ENCODE measurements at places on chromosomes 12 and 14.

DNA sequence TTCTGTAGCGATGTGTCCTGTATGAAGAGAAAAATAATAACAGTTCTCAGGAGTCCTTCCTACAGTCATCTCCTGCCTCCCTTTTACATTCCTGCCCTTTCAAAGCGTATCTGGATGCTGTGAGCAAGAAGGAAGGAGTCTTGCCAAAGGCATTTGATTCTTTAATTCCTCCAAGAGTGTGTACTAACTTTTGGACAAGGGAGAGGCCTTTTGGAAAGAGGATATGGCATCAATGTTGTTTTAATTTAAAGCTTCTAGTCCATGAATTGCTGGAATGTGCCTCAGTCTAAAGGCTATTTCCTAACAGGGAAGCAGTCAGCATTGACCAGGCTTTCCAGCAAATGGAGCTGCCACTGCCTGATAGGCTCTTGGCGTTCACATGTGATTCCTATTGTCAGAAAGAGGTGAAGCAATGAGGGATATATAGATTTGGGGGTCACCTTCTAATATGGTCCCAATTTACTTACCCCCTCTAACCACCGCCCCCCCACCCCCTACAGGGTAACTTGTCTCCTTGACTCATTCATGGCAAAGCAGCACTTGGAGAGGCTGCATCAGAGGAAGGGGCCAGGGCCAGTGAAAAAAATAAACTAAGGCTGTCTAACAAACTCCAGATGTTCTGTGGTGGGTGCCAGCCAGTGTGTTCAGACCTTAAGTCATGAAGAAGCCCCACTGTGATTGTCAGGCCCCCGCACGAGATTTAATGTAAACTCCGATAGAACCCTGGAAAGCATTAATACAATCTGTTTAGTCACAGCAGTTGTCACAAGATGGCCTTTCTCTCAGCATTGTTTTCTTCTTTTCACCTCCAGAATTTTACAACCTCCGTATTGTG is 220.3 kb downstream of the FBXL14 start:
- peak; percentile 92 for DNase-seq

- DNase-seq = no peak
Observed at GRCh38 chr12:31765931-31766330, 37.1 kb upstream of the AMN1 start.

DNA sequence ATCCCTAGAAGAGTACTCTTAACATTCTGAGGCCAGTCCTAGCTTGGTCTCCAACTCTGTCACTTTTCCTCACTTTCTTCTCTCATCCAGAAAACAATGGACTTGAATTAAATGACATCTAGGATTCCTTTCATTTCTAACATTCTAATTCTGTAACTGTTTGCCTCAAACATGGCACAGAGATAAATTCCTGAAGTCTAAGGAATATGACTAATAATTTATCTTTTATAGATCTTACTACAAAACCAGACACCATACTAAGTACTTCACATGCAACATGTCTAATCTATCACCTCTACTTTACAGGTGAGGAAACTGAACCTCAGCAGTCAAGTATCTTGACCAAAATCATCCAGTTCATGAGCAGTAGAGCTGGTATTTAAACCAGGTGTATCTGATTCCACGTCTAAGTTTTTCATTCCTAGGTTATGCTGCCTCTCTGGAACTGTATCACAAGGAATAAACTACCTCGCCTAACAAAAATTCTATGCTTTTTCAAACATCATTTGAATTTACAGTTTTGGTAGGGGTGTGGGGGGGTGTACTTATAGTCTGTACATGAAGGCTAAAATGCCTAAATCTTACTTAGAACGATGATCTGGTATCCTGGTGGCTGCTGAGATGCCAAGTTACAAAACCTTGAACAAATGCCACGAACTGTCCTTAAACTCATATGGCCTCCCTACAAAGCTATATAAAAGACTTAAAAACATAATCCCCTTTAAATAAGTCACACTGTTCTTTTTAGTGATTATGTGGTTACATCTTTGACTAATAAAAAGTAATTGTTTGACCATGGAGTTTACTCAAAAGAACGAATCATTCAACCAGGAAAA is 41.6 kb downstream of the ATXN2 start:
- no peak for DNase-seq

GRCh38 chr12:6775185-6776174 is 3.2 kb downstream of the LAG3 start:
- no peak for DNase-seq

GRCh38 chr14:88668448-88669116 is 105.7 kb downstream of the ZC3H14 start:
- no peak for DNase-seq

- no peak for DNase-seq
Observed at GRCh38 chr12:114954511-114955055, 270.6 kb upstream of the TBX3 start.

- DNase-seq = peak; percentile 54
Observed at GRCh38 chr12:58893495-58893894, 26.8 kb downstream of the LRIG3 start.

GRCh38 chr12:101764051-101764792 is 25.0 kb upstream of the SYCP3 start:
- DNase-seq = no peak

- DNase-seq = no peak
Observed at GRCh38 chr12:843609-844008, 91.2 kb downstream of the WNK1 start.

DNA sequence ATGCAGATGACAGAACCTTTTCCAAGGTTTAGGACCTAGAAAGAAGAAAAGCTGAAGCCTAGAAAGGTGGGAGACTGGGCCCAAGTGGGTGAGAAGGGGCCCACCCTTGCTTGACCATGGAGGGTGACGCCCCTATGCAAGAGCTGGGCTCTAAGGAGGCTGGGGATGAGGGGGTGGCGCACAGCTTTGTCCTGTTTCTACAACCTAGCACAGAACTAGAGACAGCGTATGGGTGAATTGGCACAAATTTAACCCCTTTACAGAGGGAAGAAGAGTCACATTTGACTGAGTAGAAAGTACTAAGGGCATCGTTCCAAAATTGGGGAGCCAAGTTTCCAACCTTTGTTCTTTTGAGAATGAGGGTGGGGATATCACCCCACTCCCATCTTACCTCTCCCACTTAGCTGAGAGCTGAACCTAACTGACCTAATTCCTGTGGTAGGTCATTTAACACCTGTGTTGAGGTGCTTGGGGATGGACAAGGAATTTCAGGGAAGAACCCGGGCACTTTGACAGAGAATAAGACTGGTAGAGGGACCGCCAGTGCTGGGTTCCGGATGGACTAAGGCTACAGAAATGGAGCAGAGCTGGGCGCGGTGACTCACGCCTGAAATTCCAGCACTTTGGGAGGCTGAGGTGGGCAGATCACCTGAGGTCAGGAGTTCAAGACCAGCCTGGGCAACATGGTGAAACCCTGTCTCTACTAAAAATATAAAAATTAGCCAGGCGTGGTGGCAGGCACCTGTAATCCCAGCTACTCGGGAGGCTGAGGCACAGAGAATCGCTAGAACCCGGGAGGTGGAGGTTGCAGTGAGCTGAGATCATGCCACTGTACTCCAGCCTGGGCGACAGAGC is 5.2 kb downstream of the NFKBIA start:
- no peak for DNase-seq

DNA sequence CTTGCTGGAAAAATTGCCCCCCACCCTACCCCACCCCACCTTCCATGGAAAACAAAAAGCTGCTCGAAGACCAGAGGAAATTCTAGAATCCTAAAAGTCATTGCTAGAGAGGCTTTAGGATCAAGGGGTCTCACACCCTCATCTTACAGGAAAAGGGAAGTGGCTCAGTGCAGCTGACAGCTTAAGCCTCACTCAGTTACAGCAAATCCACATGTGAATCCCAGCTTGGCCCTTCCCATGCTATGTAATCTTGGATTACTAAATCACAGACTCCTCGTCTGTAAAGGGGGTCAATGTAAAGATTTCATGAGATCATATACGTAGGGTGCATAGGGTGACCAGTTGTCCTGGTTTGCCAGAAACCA is 25.9 kb downstream of the CMKLR1 start:
- DNase-seq = no peak
